Iris pigment epithelial cell (primary cell): ENCODE measurements at places on chromosomes 5 and 9.

DNA sequence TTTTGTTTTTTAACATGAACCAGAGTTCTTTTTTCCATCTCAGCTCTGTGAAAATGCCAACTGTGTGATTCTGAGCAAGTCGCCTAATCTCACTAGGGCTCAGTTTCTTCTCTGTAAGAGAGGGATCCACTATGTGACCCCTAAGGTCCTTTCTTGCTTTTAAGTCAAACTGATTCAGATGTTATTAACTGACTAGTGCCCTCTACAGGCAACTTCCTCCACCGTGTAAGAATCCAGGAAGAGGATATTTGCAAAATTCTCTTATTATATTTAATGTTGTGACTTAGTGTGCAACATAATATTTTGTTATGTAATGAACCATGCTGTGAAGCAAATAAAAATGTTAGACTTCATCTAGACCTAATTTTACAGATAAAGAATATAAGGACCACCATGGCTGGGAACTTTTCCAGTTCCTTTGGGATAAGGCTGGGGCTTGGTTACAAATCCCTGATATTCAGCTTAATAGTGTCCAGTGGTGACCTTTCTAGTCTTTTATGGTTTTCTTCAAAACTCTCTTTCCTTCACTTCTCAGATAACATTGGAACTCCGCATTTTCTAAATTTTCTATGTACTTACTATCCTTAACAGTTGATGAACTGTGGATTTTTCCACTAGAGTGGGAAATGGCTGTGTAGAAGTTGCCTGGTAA is 244.7 kb downstream of the PIK3R1 start:
- DNase-seq: peak; percentile 77

GRCh38 chr9:27601396-27601795 is 28.1 kb upstream of the C9orf72 start:
- DNase-seq: no peak

DNA sequence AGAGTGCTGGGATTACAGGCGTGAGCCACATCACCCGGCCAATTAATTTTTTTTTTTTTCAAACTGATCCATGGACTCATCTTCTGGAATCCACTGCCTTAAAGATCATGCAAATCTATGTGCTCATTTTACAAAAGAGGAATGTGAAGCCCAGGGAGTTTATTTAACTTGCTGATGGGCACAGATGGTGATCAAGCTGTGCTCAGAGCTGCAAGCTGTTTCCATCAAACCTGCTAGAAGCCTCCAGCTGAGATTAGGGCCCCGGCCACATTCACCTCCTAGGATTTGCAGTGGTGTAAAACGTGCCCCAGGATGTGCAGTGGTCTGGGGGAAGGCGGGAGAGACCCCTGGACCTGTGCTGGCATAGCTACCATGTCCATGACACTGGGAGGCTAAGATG is 56.1 kb upstream of the TUT7 start:
- no peak for DNase-seq

GRCh38 chr5:14131855-14132503 is 11.2 kb upstream of the TRIO start:
- no peak for DNase-seq

GRCh38 chr5:72837524-72838096 is 21.1 kb downstream of the TNPO1 start:
- DNase-seq: no peak

DNA sequence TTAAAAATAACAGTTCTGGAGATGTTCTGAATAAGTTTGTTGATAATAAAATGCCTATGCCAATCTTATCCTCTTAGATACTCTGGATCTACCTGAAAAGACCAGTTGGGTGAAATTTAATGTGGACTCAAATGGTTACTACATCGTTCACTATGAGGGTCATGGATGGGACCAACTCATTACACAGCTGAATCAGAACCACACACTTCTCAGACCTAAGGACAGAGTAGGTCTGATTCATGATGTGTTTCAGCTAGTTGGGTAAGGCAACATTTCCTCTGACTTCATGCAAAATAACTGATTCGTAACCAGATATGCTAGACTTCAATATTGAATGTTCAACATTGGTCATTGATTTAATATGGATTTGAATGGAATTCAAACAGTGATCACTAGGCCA is 27.0 kb downstream of the ERAP2 start:
- peak; percentile 42 for DNase-seq

DNA sequence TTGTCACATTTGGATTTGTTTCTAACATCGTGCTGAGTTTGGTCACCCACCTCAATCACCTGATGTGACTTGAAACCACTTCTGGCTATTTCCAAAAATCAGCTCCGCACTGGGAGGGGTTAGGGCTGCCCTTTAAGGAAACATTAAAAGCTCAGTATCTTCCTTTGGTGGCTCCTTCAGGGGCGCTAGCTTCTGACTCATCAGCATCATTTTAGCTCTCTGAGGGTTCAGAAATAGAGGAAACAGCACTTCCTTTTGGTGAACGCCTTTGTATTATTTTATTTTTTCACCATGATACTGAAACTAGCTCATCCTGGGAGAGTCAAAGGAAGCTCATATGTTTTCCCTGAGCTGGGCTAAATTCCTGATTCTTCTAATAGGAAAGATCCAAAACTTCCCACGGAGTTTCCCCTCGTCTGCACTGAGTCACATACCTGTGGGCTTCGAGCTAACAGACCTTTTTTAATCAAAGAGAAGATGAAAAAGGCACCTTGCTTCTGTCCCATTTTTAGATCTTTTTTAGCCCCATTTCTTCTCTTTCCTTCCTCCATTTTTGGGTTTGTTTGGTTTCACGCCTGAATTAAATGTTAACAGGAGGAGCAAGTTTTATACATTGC is 48.2 kb downstream of the ROPN1L start:
- DNase-seq: no peak

DNA sequence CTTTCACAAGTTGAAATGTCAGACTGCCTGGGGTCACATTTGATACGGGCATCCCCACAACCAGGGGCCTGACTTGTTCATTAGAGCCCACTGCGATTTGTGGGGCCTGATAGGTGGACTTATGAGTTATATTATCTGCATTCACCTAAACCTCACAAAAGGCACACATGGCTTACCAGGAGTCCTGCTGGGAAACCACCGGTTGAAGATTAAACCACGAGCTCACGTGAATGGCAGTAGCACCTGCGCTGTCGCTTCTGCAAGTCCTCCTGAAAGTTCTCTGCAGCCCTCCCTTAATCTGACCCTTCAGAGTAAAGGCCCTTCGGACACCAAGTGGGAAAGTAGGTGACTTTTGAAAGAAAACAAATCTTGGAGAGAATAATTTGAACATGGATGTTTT is 68.9 kb downstream of the PPIC start:
- no peak for DNase-seq

DNA sequence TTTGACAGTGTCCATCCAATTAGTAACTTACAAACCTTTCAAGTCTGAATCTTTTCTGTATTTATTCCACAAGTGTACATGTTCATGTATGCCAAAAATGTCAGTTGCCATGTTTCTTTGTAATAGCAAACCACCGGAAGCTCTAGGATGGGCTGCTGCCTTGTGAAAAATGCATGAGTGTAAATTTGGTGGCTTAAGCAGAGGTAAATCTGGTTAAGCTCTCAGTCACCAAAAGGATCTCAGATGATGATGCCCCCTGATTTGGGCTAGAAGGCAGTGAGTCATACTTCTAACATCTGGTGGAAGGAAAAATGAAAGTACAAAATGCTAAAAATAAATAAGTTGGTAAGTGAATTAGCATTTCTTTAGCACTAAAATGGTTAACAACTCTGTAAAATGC is 567.5 kb downstream of the ELAVL2 start:
- no peak for DNase-seq

DNA sequence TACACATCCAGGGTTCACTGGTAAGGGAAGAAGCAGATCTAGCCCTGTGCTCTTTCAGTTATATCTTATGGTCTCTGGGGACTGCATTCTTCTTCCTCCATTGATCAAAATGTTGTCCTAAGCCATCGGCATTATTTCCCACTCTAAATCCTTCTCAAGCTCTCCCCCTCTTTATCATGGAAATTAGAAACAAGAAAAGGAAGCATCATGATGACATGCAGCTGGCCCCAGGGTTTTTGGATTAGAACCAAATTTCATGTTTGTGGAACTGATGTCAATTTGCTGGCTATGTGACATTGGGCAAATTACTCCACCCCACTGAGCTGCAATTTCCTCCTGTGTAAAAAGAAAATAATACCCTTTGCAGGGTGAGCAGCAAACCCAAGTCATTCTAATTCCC is 39.5 kb downstream of the MFAP3 start:
- no peak for DNase-seq
